ENCODE measurements at places on chromosomes 2 and 18.

DNA sequence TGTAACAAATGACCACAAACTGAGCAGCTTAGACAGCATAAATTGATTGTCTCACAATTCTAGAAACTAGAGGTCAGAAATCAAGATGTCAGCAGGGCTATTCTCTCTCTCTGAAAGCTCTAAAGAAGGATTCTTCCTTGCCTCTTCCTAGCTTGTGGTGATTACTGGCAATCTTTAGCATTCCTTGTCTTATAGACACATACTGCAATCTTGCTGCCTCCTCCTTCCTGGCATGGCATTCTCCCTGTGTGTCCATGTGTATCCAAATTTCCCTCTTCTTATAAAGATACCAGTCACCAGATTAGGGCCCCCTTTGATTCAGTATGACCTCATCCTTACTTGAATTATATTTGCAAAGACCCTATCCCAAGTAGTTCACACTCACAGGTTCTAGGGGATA is 2.3 kb downstream of the ASB3 start:
- no peak for DNase-seq

DNA sequence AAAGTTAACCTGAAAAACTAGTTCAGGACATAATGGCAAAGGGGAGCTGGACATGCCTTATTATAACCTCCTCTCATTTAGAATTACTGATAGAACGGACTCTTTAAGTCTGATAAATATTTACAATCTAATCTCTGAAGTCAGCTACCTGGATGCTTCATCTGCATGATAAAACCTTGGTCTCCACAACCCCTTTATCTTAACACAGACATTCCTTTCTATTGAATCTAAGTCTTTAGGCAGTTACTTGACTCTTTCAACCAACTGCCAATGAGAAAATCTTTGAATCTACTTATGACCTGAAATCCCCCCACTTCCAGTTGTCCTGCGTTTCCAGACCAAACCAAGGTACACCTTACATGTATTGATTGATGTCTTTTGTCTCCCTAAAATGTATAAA is 191.2 kb upstream of the LRRTM4 start:
- DNase-seq = no peak

- DNase-seq = no peak
These were observed 69.2 kb upstream of the EPHA4 start for GRCh38 chr2:221641181-221641871.

DNA sequence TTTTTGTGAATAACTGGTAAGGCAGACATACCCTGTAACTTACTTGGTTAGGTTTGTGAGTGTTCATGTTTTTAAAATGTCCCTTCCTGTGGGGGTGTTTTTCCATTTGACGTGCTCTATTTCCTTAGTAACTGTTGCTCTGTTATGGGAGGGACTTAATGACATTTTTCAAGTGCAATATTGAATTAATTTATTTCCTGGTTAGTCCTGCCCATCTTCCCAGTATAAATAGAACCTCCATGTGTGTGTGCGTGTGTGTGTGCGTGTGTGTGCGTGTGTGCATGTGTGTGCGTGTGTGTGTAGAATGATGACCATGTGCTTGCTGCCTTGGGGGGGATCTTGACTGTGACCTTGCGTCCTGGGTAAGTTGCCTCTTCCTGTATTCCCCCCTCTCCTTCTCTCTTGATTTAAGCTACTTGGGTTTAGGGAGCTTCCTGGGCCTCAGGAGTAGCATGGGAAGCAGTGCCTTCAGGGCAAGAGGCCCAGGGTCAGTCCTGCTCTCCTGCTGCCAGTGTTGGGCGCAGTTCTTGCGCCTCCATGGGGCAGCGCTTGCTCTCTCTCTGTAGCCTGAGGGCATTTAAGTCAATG is 163.9 kb downstream of the LDLRAD4 start:
- DNase-seq = no peak

Data from stimulated activated CD4-positive, alpha-beta T cell treated with anti-CD3 and anti-CD28 coated beads, Interleukin-1b, Interleukin-23, amount 100 ng/mL, for 4 hours (primary cell).